GM04503 (cell line): ENCODE measurements at places on chromosomes 16 and 17.
A peak's percentile ranks its signal among the peaks of the same experiment; 100 is the strongest.

DNA sequence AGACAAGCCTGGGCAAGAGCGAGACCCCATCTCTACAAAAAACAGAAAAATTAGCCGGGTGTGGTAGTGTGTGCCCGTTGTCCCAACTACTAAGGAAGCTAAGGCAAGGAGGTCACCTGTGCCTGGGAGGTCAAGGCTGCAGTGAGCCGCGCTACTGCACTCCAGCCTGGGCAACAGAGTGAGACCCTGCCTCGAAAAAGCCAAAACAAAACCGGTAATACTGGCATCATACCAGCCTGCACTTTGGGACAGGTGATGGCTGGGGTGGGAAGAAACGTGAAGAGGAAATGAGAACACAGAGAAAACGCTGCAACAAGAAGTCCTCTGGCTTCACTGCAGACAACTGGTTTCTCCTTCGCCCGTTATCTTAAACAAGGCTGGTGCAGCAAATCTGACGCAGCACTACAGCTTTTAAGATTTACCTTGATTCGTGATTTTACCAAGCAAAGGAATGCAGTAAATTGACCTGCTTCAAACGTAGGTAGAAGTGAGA, 725 bp upstream of the CASC3 start:
- no peak for DNase-seq

GRCh38 chr16:4876646-4877379, 29.5 kb downstream of the UBN1 start:
- DNase-seq = no peak

GRCh38 chr16:77112746-77113145, 78.2 kb upstream of the MON1B start:
- no peak for DNase-seq

- no peak for DNase-seq
These were observed 29.1 kb downstream of the SF3B3 start for GRCh38 chr16:70552675-70553074.

- no peak for DNase-seq
These were observed 724.9 kb upstream of the SOX9 start for GRCh38 chr17:71395901-71396300.

- DNase-seq = no peak
These were observed 23.1 kb downstream of the DEF8 start for GRCh38 chr16:89971495-89972243.

GRCh38 chr17:49452661-49453060, 38.0 kb upstream of the PHB1 start:
- no peak for DNase-seq

DNA sequence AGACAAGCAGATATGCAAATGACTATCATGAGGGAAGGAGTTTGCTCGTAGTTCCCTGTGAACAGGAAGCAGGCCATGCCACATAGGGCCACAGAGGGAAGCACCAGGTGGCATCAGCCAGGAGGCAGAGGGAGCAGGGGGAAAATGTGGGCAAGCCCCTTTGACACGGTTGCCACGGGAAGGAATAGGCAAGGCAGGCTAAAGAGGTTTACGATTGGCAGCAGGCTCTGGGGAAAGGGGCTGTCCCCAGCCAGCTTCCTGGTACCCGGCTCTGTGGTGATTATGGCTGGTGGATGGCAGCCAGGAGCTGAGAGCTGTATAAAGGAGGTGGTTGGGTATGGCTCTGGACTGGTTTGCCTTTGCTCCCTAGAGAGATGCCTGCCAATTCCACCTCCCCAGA, 848 bp downstream of the CES3 start:
- no peak for DNase-seq

DNA sequence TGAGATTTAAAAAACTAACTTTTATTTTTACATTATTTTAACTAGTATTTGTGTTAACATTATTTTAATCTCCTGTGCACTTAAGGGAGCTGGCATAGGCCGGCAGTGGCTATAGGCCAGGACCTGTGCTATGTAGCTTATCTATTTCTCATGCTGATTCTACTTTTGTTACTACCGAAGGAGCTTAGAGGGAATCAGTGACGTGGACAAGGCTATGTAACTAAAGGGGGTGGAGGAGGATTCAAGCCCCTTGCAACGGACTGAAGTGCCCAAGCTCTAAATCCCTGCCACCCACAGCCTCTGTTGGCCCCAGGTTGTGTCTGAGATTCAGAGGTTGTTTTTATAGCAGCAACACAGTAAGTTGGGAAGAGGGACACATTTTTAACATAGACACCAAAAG, 356.4 kb downstream of the WWOX start:
- no peak for DNase-seq

GRCh38 chr17:2195729-2196128, 107.9 kb downstream of the SMG6 start:
- DNase-seq = no peak

- DNase-seq = no peak
These were observed 26.3 kb downstream of the FOXL1 start for GRCh38 chr16:86604436-86605193.

DNA sequence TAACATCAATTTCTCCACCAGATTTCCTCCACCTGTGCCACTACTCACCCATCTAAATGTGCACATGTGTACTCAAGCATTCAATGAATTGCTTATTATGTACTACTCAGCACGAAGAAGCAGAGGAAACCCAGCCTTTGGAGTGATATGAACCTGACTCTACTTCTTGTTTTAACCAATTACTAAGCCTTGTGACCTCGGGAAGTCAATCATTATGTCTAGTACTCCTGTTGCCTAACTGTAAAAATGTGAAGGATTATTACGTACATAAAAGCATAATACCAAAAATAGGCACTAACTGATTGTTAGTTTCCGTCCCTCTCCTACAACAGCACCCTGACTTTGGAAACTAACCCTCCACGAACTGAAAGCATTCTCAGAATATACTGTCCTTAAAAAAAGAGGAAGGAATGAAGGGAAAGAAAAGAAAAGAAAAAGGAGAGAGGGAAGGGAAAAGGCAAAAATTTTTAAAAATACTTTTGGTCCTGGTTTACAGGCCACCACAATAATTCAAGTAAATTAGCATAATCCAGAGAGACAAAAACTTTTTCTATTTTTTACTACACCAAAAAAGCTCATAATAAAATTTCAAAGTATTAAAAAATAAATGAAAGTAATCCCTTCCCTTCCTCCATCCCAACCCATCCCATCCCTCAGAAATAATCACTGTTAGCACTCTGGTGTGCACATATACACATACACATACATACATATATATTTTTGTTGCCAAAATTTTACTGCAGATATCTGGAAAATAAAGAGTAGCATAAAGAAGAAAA, 53.6 kb downstream of the KANSL1 start:
- DNase-seq = no peak

- DNase-seq = no peak
These were observed 31.2 kb upstream of the ZNF469 start for GRCh38 chr16:88351491-88352101.

- DNase-seq = no peak
These were observed at the start of gene IL17C for GRCh38 chr16:88638323-88639230. IL17C (plus strand) TSS chr16:88638572; CDS start chr16:88638642, 70 bp downstream.

DNA sequence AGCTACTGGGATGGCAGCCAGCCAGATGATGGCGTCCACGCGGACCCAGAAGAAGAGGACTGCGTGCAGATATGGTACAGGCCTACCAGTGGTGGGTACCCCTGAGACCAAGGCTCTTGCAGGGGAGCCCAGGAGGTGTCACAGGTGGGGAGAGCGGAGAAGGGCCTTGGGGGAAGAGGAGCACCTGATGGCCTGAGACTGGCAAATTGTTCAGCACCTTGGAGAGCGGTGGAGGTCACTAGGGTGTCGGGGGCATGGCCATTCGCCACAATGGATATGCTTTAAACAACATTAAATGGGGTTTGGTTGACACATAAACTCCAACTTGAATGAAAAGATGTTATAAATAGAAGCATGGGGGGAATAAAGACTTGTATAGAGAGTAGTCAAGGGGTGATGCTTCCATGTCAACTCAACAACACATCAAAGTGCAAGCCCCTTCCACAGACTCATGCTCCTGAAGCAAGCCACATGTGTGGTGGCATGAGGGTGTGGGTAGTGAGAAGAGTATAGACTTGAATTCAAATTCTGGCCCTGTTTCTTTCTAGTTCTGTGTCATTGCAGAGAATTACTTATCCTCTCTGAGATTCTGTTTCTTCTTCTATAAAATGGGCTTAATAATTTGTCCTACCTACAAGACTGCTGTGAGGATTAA, 22.2 kb downstream of the CLEC19A start:
- no peak for DNase-seq

DNA sequence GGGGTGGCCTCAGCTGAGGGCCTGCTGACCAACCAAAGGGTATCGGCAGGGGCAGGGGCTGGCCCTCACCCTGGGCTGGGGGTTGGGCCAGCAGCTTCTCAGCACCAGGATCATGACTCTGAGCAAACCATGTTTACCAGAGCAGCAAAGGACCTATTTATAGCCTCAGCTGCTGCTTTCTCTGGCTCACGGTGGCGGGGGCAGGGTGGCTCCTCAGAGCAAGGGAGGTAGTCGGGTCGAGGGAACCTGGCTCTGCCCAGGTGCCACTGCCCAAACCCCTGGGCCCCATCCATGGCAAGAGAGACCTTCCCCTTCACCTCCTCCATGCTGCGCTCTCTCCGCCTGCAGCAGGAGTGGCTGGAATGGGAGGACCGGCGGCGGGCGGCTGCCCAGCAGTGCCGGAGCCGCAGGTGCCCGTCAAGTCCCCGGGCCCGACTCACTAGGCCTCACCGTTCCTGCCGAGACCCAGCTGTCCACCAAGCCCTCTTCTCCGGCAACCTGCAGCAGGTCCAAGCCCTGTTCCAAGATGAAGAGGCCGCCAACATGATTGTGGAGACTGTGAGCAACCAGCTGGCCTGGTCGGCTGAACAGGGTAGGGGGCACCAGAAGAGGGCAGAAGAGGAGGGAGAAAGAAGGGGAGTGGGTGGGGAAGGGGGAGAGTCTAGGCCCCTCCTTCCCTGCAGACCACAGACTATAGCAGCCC, at the start of gene ASB16:
Gene ASB16, plus strand, starts transcription at position 206 of the 703 bp plus-strand sequence. Its CDS starts 86 bp downstream, at position 292.
- DNase-seq = no peak

GRCh38 chr17:63095879-63096278, 129.8 kb downstream of the TANC2 start:
- peak; percentile 11 for DNase-seq

- DNase-seq = no peak
These were observed 2.7 kb upstream of the PRKCA start for GRCh38 chr17:66299711-66300110.

DNA sequence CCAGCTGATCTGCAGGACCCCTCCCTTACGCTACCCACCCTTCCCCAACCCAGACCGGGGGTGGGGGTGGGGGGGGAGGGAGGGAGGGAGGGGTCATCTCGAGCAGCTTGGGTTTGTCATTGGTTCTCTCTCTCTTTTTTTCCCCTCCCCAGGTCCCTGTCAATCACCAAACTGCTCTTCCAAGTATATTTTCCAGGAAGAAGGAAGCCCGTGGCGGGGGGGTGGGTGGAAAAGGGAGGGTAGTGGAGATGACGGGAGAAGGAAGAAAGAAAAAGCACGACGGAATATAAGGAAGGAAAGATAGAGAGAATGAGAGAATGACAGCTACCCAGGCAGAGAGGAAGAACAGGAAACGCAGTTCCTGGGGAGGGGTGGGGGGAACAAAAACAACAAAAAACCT, 17.9 kb downstream of the SALL1 start:
- no peak for DNase-seq

GRCh38 chr16:85524630-85525419, 88.3 kb upstream of the GSE1 start:
- no peak for DNase-seq

DNA sequence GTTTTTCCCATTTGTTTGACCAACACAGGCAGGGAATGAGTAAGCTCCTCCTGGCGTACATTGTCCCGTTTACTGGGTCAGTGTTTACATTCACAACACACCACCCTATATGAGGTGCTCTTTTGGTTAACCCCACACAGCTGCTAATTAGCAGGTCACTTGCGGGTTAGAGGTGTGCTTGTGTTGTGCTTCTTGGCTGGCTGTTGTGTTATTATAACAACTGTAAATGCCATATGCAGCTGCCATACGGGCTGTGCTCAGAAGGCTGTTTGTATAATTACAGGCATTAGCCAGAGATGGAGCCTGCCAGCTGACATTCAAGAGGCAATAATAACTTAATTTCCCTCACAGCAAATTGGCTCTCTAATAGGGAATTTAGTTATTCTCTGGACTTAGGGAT, 205.1 kb upstream of the ELAC2 start:
- DNase-seq = no peak
